ENCODE measurements at places on chromosomes 13 and 19.
A peak's percentile ranks its signal among the peaks of the same experiment; 100 is the strongest.

DNA sequence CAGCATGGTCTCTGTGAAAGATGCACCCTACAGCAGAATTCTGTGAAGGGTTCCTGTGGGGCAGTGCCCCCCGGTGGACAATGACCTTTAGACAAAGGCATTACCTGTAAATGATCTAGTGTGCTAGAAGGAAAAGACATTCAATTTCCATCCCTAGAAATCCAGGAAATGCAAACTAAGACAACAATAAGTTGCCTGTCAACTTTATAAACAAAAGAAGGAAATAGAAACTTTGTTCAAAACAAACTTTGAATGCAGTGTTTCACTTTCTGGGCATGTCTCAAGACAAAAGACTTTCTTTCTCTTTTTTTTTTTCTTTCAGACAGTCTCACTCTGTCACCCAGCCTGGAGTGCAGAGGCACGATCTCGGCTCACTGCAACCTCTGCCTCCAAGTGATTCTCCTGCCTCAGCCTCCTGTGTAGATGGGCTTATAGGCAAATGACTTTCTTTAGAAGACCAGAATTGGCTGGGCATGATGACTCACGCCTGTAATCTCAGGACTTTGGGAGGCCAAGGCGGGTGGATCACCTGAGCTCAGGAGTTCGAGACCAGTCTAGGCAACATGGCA is 15.5 kb downstream of the TEX101 start:
- DNase-seq: no peak

DNA sequence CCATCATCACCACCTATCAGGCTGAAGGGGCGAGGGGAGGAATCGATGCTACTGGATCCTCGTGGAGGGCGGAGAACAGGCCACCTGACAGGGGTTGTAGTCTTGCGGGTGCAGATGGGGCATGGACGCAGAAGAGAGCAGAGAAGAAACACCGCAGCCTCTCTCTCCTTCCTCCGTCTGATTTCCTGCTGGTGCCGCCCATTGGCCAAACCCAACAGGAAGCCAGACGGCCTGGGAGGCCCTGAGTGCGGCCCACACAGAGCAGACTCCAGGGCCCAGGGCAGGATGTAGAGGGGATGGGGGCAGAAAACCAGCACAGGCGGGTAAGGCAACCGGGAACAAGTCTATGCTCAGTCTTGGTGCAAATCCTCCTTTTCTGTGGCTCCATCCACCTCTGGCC is 15.4 kb downstream of the CEBPA start:
- peak; percentile 39 for DNase-seq

GRCh38 chr19:3608079-3608641 is 1.5 kb upstream of the TBXA2R start:
- DNase-seq: no peak

DNA sequence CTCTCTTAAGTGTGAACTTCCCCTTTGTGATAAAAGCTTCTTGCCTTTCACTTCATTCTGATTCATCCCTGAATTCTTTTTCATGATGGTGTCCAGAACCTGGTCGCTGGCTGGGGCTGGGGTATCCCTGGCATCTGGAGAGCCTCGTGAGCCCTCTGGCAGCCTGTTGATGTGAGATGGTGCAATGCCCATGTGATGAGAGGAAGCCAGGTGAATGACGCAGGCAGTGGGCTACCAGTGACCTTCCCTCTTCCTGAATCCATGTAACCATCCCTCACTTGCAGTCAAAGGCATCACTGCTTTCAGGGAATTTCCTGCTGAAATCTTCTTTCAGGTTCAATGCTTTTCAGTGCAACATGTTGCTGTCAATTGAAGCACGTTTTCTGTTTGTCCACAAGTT is 158.6 kb upstream of the SLC10A2 start:
- DNase-seq: no peak

GRCh38 chr19:47106821-47107201 is 6.8 kb downstream of the ZC3H4 start:
- DNase-seq: no peak

DNA sequence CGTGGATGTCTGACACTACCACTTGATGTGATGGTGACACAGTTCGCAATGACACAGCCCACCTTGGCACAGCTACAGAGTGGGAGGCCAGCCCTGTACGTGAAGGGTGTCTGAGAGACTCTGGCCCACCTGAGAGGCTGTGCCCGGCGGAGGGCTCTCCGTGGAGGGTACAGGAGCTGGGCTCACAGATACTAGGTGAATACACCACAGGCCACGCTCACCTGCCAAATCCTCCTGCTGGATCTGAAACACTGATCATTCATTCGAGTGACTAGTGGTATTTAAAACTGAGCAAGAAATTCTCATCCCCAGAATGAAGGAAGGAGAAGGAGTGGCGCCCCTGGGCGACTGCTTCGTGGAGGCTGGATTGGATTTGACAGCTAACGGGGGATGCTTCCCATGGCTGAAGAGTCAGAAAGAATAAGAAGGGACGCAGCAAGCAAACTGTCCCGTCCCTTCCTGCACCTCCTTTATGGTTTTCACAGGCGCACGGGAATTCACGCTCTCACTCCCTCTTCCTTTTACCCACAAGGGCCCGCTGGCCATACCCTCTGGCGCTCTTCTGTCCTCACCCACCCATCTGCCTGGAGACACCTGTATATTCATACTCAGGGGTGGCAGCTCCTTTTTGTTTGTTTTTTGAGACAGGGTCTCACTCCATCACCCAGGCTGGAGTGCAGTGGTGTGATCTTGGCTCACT is 25.0 kb downstream of the CEBPG start:
- no peak for DNase-seq
